Cerebellar nuclear complex (tissue), 1 donor: ENCODE measurements at places on chromosomes 11 and 22.

- DNase-seq = no peak
These were observed 161.0 kb upstream of the B3GAT1 start for GRCh38 chr11:134572741-134573675.

GRCh38 chr22:36237462-36238372 is 1.6 kb downstream of the APOL2 start:
- DNase-seq = no peak

- no peak for DNase-seq
These were observed 59.2 kb downstream of the DDIAS start for GRCh38 chr11:82960779-82961143.

DNA sequence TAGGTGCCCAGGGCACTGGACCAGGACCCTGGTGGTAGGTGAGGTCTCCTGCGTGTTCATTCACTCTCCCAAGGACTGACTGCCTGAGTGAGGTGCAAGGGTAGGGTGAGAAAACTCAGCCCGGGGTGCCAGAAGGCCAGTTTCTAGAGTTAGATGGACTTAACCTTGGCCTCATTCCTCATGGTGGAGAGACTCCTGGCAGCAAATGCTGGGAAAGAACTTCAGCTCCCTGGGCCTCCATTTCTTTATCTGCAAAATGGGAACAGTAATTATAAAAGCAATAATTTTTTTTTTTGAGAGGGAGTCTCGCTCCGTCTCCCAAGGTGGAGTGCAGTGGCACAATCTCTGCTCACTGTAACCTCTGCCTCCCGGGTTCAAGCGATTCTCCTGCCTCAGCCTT is 47.7 kb downstream of the TRIOBP start:
- no peak for DNase-seq

DNA sequence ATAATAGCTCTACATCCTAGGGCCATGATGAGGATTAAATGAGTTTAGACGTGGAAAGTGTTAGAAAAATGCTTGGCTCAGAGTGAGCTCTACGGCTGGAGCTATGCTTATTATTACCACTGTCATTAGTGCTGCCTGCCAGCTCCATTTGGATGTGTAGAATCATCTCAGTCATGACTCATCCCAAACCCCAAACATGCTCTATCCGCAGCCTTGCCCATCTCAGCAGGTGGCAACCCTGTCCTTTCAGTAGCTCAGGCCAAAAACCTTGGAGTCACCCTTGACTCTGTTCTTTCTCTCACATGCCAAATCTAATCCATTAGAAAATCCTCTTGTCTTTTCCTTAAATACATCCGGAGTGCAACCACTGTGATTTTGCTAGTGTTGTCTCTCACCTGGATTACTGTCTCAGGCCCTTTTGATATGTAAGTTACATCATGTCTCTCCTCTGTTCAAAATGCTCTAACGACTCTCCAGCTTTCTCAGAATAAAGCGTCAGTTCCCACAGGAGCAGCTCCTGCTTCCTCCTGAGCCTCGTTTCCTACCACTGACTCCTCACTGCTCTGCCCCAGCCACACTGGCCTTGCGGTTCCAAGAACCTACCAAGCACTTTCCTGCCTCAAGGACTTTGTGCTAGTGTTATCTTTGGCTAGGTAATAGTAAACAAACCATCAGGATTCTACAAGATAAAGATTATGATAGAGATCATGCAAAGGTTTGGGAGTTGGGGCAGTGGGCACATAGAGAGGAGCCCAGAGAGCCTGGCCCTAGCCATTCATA is 10.5 kb upstream of the CHRM1 start:
- no peak for DNase-seq

GRCh38 chr11:72349616-72350218 is 84.6 kb downstream of the CLPB start:
- DNase-seq = no peak

- DNase-seq = peak; percentile 96
These were observed 4.8 kb downstream of the CNIH2 start for GRCh38 chr11:66282468-66283455.

GRCh38 chr11:73401924-73402833 is 26.0 kb downstream of the RELT start:
- DNase-seq = no peak

DNA sequence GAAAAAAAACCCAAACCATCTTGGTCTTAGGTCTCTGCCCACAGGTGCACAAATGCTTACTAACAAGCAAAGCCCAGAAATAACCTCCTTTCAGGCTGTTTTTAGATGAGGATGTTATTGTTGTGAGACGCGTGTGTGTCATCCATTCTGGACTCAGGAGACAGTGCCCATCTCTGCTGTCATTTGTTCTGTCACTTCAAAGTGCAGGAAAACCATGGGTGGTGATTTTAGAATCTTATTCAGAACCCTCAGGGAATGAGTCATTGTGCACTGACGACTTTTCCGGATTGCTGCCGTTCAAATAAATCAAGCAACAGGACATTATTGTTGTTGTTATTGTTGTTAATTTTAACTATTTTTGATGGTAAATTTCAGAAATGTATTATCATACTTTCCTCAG is 110.3 kb downstream of the LRRC32 start:
- no peak for DNase-seq

- DNase-seq = no peak
These were observed 7.8 kb downstream of the MTMR3 start for GRCh38 chr22:29890760-29891159.

DNA sequence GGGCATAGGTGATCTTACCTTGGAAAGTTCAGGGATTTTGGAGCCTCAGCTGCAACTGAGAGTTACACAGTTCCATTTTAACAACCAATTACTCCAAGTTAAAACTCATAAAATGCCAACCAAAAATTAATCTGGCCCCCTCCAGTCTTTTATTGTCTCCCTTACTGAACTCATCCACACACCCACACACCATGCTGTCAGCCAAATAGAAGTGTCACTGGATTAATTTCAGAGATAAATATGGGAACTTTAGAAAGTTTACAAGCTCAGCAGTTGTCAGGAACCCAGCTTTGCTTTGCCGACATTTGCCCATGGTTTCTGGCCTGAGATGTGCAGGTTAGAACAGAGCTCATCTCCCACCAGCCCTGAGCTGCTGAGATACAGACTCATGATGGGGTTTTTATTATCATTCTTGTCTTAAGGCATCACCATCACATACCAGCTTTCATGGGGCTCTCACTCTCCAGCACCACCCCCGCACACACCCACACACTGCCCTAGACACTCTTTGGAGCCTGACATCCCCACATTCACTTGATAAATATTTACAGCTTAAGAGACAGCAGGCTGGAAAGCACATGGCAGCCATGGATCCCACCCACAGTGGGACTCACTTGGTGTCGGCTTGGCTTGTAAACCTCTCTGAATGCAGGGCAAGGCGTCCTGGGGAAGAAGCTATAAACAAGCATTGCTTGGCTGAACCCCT is 23.7 kb upstream of the CTR9 start:
- DNase-seq = no peak

- DNase-seq = no peak
These were observed 32.4 kb downstream of the CREB3L1 start for GRCh38 chr11:46309814-46310259.

GRCh38 chr11:1401656-1402221 is 12.0 kb downstream of the BRSK2 start:
- no peak for DNase-seq

DNA sequence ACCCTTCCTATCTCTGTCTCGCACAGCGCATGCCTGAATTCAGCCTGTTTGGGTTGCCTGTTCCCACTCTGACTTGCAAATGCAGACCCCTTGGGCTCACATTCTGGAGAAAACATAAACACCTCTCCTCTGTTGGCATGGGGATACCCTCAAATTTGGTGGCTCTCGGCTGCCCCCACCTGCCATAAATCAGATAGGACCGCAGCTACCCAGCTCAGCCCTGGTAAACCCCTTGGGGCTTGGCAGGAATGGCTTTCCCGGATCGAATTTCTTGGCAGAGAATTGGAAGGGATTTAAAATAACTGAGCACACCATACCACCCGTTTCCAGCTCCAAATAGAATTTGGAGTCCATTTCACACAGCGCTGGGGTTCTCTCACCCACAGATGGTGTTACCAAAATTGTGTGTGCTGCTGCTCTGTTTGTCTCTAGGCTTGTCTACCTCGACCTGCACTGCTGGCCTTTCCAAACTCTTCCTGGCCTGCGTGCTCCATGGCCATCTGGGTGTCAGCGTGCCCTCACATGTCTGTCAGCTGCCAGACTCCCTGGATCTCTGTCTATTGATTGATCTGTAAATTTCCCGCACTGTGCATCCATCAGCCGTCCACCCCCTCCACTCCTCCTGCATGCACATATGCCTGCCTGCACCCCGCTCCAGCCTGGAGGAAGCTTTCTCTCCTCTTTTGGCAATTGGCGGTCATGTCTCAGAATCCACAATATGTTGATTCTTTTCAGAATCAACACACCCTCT is 134.0 kb downstream of the NTM start:
- DNase-seq = no peak

DNA sequence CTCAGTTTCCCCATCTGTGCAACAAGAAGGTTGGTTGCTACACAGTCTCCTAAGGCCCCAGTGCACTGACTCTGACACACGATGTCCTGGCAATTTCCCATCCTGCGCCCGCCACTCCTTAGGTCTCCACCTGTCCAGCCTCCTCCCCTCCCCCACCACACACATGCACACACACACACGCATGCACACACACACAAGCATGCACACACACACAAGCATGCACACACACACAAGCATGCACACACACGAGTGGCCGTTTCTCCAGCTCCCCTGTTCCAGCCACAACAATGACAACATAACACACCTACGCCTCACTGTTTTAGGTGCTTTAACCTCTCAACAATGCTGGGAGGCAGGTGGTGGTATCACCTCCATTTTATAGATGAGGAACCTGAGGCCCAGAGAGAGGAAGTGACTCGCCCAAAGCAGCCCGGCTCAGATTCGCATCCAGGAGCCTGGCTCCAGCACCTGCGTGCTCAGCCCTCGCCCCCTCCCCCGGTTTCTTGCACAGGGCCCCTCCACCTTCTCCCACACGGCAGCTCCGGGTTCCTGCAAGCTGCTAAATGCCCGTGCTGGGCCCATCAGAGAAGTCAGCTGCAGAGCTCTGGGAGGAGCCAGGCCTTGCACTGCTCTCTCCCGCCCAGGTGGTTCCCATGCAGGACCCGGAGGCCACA is 13.0 kb downstream of the CYTH4 start:
- DNase-seq = no peak

DNA sequence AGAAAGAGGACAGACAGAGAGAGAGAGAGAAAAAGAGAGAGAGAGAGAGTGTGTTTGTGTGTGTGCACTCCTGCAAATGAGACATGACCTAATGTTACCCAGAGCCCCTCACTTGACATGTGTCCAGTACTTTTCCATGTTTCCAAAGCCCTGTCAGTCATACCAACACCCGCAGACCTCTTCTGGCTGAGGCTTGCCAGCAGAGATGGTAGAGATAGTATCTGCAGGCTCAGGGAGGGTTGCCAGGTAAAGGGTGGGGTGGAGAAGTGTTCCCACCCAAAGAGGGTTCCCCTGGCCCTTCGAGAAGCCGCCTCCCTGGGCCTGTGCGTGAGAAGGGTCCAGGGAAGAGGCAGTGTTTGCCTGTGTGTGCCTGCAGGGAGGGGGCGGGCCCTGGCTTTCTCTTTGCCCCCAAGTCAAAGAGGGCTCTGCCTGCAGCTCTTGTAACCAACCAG is 40.7 kb downstream of the POU2F3 start:
- no peak for DNase-seq

DNA sequence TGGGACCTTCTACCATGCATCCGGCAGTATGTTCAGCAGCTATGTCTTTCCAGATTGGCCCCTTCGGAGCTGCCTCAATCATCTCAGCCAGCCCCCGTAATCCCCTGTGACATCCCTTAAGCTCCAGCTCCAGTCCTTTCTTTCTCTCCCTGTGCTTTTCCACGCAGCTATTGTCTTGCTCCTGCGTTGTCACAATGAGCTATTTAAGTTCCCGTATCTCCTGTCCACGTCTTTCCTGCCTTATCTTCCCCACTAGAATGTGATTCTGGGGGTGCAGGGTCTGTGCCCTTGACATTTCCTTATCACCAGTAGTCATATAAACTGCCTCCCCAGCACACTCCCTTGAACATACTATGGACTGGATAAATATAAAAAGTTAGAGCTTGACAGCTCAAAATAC is 5.1 kb upstream of the ETS1 start:
- no peak for DNase-seq

- no peak for DNase-seq
These were observed 256.1 kb upstream of the UBASH3B start for GRCh38 chr11:122399375-122399774.

GRCh38 chr11:1073261-1073724 is 1.4 kb upstream of the MUC2 start:
- DNase-seq = no peak

- DNase-seq = no peak
These were observed 20.6 kb downstream of the CLTCL1 start for GRCh38 chr22:19270873-19271272.

DNA sequence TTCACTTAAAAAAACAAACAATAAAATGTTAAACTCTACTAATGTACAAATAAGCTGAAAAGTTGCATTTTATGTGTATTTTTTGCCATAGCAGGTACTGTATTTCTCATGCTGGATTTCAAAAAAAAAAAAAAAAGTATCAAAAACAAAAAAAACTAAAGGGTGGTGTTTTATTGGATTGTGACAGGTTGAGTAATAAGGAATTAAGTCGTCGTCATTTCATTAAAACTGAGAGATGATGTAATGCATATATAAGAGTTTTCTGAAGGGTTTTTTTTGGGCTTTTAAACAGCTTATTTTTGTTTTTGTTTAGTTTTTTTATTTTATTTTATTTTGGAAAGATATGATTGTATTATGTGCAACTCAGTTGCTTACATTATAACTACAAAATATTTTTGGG is 10.9 kb upstream of the ADSL start:
- no peak for DNase-seq

- DNase-seq = no peak
These were observed at the start of gene SAA1 for GRCh38 chr11:18265949-18266348. Gene SAA1 (plus strand): TSS chr11:18266264. CDS start chr11:18266888, 624 bp downstream.

DNA sequence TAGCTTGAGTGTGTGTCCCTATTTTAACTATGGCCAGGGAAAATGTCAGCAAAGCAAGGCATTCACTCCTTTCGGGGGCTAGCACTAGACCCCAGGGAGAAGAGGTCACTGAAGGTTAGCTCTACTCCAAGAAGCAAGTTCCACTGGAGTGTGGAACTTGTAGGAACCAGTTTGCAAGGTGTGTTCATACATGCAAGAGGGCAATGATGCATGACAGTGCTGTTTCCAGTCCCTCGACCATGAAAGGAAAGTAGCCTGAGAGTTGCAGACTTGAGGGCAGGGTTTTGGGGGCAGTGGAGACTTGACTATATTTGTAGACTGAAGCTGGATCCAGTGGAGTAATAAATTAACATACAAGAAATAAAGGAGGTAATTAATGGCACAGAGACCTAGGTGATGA is 21.6 kb upstream of the SLC36A4 start:
- no peak for DNase-seq

DNA sequence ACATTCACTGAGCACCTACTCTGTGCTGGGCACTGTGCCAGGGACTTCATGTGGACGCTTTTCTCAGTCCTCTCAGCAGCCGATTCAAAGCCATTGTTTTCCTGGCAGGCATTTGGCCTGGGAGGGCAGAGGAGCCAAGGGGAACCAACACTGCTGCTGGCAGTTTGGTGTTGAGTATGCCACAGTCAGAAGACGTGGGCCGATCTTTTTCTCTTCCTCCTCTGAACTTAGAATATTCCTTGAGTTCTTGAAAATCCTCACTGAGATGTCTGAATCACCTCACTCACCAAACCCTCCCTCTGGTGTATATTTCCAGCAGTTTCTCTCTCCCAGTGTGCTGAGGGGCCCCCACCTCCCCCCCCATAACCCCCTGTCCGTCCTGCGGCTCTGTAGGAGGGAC is 114.5 kb upstream of the CRYBB3 start:
- no peak for DNase-seq

GRCh38 chr11:107720303-107720774 is 8.5 kb upstream of the SLN start:
- no peak for DNase-seq
